ENCODE measurements at places on chromosomes 4 and X.

DNA sequence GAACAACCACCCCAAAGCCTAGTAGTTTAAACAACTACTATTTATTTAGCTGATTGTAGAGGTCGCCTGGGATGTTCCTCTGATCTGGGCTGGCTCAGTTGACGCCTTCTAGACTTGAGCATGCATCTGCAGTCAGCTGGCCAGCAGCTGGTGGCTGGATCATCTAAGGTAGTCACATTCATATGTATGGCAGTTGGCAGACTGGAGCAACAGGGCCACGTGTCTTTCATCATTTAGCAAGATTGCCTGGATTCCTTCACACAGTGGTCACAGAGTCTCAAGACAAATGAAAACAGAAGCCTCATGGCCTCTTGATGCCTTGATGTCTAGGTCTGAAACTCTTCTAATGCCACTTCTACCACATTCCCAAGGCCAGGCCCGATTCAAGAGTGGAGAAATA is 220.6 kb upstream of the S100G start:
- no peak for DNase-seq

- no peak for DNase-seq
These were observed 96.2 kb upstream of the GPRIN3 start for GRCh38 chr4:89403826-89404225.

- no peak for DNase-seq
These were observed 39.9 kb downstream of the HTT start for GRCh38 chr4:3114377-3114776.

DNA sequence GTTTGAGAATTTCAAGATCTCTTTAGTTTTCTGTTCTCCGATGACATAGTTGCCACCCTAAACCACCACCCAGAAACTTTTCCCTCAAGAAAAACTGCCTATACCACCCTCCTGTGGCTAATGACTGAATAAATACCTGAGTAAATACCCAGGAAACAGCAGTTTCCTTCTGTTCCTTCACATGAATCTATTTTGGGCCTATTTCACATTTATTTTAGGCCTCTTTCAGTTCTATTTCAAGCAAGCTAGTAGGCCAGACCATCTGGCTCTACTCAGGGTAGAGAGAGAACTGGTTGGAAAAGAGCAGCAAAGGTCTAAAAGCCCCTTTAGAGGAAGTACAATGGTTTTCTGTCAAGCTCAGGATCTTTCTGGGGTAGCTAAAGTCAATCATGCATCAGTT is 23.4 kb downstream of the ARHGEF9 start:
- no peak for DNase-seq

- no peak for DNase-seq
These were observed 631 bp downstream of the TMEM47 start for GRCh38 chrX:34656467-34656841.

- DNase-seq = peak; percentile 88
These were observed 106.0 kb upstream of the GRXCR1 start for GRCh38 chr4:42786350-42787078.

GRCh38 chrX:78024349-78025059 is 55.1 kb upstream of the PGAM4 start:
- DNase-seq = no peak

DNA sequence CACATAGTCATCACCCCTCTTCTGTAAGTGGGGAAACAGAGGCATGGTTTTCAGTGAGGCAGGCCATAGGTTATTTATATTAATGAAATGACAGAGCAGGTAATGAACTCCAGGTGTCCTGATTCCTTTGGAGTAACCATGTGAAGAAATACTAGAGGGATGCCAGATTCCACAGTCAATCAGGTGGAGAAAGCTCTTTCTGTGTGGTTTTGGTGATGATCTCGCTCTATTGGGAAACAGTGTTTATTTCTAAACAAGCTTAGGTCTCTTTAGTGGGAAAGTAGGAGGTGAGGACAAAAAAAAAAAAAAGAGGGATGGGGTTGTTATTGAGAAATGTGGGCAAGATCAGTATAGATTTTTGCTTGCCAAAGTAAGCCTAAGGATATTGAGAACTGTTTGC is 12.2 kb downstream of the DOCK11 start:
- DNase-seq = no peak

- no peak for DNase-seq
These were observed 159.3 kb downstream of the BCOR start for GRCh38 chrX:39938466-39938865.
